ENCODE measurements at places on chromosomes 12 and 14. TPM values are rescaled to one million over a fixed set of nuclear protein-coding genes. Genes with fewer than 3 reads are reported as not detected.

GRCh38 chr12:106000382-106001104, 138.2 kb downstream of the NUAK1 start:
- no peaks in the 10 kb centered on the region for H3K27me3 ChIP-seq
- H3K27ac ChIP-seq: no peak overlapping the region
- H3K36me3 ChIP-seq: peaks cover 11% of the 10 kb centered on the region
- peaks cover 27% of the 10 kb centered on the region for H3K4me1 ChIP-seq
- DNase-seq: no peak
- H3K4me3 ChIP-seq: no peak overlapping the region

DNA sequence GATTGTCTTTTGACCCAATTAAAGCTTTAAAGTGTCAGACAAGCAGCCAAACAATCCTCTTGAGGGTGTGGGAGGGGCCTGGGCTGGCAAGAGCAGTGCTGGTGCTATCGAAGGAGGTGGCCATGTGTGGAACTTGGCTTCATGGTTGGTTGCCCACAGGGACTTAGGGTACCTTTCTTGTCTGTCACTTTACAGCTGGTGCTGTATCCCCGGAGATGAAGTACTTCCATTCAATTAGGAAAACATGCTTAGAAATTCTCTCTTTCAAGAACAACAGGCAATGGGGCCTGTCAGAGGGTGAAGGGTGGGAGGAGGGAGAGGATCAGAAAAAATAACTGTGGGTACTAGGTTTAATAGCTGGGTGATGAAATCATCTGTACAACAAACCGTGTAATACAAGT, 86.5 kb downstream of the DAAM1 start:
- DNase-seq: no peak
- H3K4me1 ChIP-seq: peaks cover 79% of the 10 kb centered on the region
- no peaks in the 10 kb centered on the region for H3K36me3 ChIP-seq
- H3K27ac ChIP-seq: peak overlapping the region; percentile 90
- no peak overlapping the region for H3K4me3 ChIP-seq

LGMN gene
- 72.2 TPM for total RNA-seq

CABP1 gene
- total RNA-seq: not detected

GRCh38 chr14:60760644-60761364, 26.2 kb downstream of the MNAT1 start:
- H3K4me3 ChIP-seq: no peak overlapping the region
- peaks cover 56% of the 10 kb centered on the region for H3K4me1 ChIP-seq
- H3K36me3 ChIP-seq: peaks cover 2% of the 10 kb centered on the region
- no peaks in the 10 kb centered on the region for H3K27me3 ChIP-seq
- no peak for DNase-seq

DNA sequence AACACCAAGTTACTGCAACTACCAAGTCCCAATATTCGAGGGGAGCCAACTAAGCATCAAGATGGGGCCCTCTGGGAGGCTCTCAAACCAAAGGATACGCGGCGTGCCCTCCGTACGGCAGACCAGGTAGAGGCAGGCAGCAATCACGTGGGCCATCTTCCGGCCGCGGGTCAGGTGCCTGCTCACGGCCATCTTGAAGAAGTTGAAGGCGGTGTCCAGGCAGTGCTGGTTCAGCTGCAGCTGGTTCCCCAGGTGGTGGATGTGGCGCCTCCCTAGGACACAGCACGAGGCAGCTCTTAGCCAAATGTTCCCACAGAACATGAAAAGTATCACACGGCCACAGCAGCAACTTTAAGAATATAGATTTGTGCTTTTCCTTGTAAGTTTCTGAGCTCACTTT, 24.3 kb downstream of the BTBD6 start:
- H3K36me3 ChIP-seq: no peaks in the 10 kb centered on the region
- no peak overlapping the region for H3K4me3 ChIP-seq
- H3K27ac ChIP-seq: no peak overlapping the region
- peaks cover 10% of the 10 kb centered on the region for H3K4me1 ChIP-seq
- H3K27me3 ChIP-seq: no peaks in the 10 kb centered on the region

SLCO1B1 gene
- not detected for total RNA-seq

SAMD15 gene
- total RNA-seq: 1.4 TPM

PCED1B gene
- 3.8 TPM for total RNA-seq

DNA sequence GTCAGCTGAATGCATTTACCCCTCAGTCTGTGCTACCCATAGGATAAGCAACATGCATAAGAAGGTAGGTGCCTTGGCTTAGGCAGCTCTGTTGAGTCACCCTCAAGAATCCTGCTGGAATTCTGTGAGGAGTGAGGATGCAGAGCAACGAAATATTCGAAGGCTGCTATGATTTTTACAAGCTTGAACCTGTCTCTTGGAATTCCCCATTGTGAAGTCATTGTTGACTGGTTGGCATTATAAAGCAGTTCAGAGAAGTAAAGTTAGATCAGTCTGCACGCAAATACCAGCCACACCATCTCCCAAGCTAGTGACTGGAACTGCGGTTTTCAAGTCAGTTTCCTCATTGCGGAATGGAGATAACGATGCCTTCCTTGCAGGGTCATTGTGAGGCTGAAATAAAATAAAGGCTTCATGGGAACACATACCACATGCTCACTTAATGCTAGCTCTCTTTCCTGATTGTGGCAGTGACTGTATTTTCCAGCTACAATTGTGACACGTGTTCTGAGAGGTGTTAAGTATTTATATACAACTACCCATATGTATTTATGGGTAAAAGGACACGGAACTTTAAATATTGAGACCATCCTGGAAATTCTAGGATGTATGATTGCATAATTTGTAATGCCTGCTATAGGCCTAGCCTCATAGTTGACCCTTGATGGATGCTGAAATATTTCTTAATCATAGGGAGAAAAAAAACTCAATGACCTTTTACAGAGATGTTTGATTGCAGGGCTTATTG, 96.7 kb downstream of the ETV6 start:
- no peak overlapping the region for H3K27ac ChIP-seq
- H3K27me3 ChIP-seq: no peaks in the 10 kb centered on the region
- H3K4me3 ChIP-seq: no peak overlapping the region
- DNase-seq: no peak

DNA sequence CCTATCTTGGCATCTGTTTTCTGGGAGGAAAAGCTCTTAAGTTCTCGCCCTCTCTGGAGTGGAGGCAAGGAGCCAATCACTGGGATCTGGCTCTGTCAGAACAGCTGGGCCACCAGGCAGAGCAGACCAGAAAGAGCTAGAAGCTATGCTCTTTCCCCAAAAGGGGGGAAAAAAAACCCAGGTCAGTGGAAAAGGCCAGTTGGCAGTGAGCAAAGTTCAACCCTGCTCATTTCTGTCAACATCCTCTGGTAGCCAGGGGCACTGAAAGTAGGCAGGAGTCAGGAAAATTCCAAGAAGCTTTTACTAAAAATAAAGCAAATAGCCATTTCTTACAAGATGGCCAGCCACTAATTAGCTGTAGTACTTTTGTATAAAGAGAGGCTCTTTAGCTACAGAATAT, 36.6 kb upstream of the PAX9 start:
- H3K4me3 ChIP-seq: no peak overlapping the region
- H3K27me3 ChIP-seq: peaks cover 17% of the 10 kb centered on the region
- no peaks in the 10 kb centered on the region for H3K36me3 ChIP-seq
- DNase-seq: no peak
- no peaks in the 10 kb centered on the region for H3K4me1 ChIP-seq

DNA sequence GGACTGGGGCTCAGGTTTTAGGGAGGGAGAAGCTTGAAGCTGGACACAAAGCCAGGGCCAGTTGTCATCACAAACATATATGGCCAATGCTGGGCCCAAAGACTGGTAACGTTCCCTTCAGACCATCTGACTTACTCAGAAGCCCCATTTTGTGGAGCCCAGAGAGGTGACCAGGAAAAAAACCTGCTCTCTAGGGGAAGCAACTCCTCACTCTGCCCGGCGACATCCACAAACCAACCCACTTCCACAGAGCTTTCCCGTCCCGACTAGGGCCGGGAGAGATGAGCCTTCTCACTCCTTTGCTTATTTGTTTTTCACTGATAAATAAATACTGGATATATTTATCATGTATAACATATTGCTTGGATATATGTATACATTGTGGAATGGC, 180.9 kb upstream of the RTL1 start:
- H3K4me1 ChIP-seq: peaks cover 7% of the 10 kb centered on the region
- H3K27ac ChIP-seq: no peak overlapping the region
- no peaks in the 10 kb centered on the region for H3K27me3 ChIP-seq
- H3K4me3 ChIP-seq: no peak overlapping the region

DNA sequence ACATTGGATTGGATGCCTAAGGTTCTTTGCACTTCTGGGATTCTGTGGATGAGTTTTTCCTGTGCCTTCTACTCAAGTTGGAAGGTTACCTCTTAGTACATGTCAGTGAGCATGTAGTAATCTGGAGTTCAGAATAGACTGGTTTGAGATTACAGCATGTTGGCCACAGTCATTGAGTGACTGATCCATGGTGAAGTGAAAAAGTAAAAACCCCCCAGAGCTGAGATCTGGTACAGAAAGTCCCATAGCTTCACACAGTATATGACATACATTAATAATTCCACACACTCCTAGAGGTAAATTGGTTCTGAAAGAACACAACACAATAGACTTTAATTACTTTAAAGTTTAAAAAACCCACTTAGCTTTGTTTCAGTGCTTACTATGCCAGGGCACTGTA, 11.9 kb upstream of the CCND2 start:
- H3K27ac ChIP-seq: no peak overlapping the region
- no peaks in the 10 kb centered on the region for H3K4me1 ChIP-seq
- no peak overlapping the region for H3K4me3 ChIP-seq
- H3K27me3 ChIP-seq: peaks cover 35% of the 10 kb centered on the region

- no peak overlapping the region for H3K4me3 ChIP-seq
- DNase-seq: no peak
- no peak overlapping the region for H3K27ac ChIP-seq
- no peaks in the 10 kb centered on the region for H3K36me3 ChIP-seq
- peaks cover 71% of the 10 kb centered on the region for H3K27me3 ChIP-seq
Observed at GRCh38 chr14:99210333-99210732, 61.7 kb downstream of the BCL11B start.

- H3K27me3 ChIP-seq: peaks cover 6% of the 10 kb centered on the region
- H3K4me1 ChIP-seq: no peaks in the 10 kb centered on the region
- no peak overlapping the region for H3K4me3 ChIP-seq
- no peak for DNase-seq
- H3K27ac ChIP-seq: no peak overlapping the region
- no peaks in the 10 kb centered on the region for H3K36me3 ChIP-seq
Observed at GRCh38 chr14:98946940-98947339, 325.1 kb downstream of the BCL11B start.

DNA sequence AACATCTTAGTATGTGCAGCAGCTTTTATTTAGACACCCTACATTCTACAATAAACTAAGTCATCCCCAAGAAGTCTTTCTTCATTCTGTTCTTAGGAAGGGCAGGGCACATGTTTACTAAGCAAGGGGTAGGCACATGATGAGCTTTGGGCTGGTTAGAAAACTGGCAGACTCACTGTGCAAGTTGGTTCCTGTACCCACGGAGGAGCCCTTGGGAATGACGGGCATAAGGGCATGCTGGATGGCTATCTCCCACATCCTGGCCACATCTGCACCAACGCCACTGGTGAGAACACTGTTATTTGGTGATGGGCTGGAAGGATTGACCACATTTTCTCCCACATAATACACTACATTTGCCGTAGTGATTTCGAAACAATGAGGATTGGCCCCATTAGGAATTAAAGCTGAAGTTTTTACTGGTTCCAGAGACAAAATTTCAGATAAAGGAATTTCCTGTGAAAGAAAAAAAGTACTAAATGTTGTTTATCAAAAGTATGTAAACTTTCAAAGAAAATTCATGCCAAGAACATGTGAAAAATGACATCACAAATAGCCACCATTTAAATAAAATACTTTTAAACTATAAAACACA, 297.0 kb downstream of the PRKD1 start:
- no peak overlapping the region for H3K4me3 ChIP-seq
- H3K4me1 ChIP-seq: peaks cover 11% of the 10 kb centered on the region
- no peaks in the 10 kb centered on the region for H3K27me3 ChIP-seq

DNA sequence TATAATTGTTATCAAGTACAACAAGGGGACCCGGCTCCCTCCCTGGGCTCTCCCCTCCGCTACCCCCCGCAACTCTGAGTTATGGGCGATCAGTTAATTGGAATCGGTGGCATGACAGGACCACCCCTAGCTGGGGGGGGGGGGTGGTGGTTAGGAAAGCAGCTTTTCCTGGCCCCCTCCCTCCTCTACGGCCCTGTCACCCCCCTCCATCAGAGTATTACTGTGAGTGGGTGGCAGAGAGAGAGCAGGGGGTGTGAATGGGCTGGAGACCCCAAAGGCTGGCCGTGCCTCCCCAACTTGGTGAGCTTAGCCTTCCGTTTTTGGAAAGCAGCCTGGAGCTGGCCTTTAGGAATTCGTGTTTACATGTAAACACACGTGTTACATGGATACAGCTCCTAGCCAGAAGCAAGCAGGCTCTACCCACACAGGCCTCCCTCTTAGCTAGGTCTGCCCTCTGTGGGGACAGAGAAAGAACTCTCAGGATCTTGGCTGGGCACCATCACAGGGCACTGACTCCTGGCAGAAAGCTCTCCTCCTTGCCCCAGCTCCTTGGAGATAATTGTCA, 1.1 kb upstream of the HOXC4 start:
- no peak for DNase-seq
- H3K27ac ChIP-seq: no peak overlapping the region
- no peak overlapping the region for H3K4me3 ChIP-seq
- peaks cover 2% of the 10 kb centered on the region for H3K4me1 ChIP-seq
- H3K27me3 ChIP-seq: peaks cover 89% of the 10 kb centered on the region
- H3K36me3 ChIP-seq: no peaks in the 10 kb centered on the region

ACSS3 gene
- total RNA-seq: 1.9 TPM

CPNE8 gene
- 8.0 TPM for total RNA-seq

DNA sequence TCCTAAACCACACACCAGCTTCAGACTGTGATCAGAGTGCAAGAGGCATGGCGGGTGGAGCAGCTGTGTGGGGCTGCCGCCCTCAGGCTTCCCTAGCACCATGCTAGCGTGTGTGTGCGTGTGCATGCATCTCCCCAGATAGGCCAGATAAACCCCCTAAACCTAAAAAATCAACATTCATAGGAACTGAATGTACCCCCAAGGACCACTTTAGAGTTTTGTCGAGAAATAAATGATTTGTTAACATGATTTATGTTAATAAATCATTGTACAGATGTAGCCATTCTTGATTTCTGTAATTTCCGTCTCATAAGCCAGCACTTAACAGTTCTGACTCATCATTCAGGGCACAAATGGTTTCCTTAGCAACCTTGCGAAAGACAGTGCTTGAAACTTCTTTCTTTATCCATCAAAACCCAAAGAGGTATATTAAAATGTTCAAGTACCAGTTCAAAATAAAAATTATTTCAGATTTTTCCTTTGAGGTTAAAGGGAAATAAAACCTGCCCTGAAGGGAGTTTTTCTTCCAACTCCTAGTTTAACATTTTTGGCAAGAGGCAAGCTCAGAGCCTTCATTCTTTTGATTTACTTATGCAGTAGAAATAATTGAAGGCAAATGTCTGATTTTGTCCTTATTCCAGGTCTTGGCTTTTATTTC, 206.2 kb upstream of the RGS6 start:
- peaks cover 36% of the 10 kb centered on the region for H3K4me1 ChIP-seq
- peaks cover 31% of the 10 kb centered on the region for H3K36me3 ChIP-seq
- no peak for DNase-seq
- H3K27me3 ChIP-seq: no peaks in the 10 kb centered on the region
- H3K4me3 ChIP-seq: no peak overlapping the region
